Spinal cord (tissue), 10 donors: ENCODE measurements at places on chromosomes 4 and X.

DNA sequence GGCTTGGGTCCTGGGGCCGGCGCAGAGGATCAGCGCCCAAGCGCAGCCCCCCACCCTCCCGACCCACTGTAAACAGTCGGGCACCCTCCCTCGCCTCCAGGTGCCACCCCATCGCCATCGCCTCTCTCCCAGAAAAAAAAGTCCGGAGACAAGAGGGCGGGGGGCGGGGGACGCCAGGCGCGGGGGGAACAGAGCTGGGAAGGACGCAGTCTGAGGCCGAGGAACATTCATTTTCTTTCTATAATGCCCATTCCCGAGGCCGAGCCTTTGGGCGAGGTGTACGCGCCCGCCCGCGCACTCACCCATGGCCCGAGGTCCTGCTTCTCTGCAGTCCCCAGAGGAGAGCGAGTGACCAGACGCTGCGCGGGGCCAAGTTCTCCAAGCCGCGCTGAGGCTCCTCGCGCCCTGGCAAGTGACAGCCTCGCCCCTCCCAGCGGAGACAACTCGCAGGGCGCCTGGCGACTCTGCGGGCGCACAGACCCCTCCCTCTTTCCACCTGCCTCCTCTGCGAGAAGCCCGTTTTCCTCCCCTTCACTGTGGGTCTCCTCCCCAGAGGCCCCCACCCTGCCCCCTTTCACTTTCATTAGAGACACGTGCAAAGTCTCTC, 63.5 kb upstream of the WDR17 start:
- H3K36me3 ChIP-seq: no peaks in the 10 kb centered on the region
- DNase-seq: no peak
- H3K4me3 ChIP-seq: peak overlapping the region; percentile 81
- H3K27ac ChIP-seq: peak overlapping the region; percentile 95
- H3K27me3 ChIP-seq: peaks cover 5% of the 10 kb centered on the region
- peaks cover 17% of the 10 kb centered on the region for H3K4me1 ChIP-seq

GRCh38 chr4:958314-958665, 15.1 kb downstream of the DGKQ start:
- no peaks in the 10 kb centered on the region for H3K4me1 ChIP-seq
- no peak overlapping the region for H3K4me3 ChIP-seq
- DNase-seq: no peak

DNA sequence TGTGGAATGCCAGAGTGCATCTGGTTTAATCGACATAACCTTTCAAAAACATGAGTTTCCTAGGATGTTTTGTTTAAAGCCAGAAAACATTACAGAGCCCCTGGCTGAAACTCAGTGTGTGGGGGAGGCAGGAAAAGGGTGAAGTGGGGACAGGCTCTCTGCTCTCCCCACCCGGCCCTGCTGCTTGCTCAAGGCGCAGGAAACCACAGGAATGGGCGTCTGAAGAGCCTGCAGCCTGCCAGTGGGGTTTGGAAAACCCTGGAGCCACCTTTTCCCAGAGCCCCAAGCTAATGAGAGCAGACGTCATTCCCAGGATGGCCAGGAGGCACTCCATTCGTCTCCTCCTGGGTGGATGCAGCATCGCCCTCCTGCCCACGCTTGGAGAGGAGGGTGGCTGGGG, 240.6 kb downstream of the AFAP1 start:
- H3K27me3 ChIP-seq: peaks cover 6% of the 10 kb centered on the region
- peaks cover 45% of the 10 kb centered on the region for H3K36me3 ChIP-seq
- no peak overlapping the region for H3K4me3 ChIP-seq
- no peak for DNase-seq
- peaks cover 32% of the 10 kb centered on the region for H3K4me1 ChIP-seq

DNA sequence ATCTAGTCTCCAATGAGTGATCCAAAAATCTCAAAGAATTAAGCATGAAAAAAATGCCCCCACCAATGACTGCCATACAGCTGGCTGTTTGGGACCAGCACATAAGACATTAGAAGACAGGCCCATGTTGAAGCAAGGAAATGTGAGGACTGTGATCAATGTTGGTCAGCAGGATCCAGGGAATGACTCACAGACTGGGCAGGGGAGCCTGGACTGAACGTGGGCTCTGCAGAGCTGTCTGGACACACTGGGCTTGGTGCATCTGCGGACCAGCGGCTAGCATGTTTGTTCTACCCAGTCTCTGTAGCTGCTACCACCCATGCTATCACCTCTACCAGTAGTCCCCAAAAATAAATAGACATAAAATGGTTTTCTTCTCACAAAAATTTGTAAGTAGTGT, 108.6 kb downstream of the PALLD start:
- no peaks in the 10 kb centered on the region for H3K4me1 ChIP-seq
- DNase-seq: no peak
- no peaks in the 10 kb centered on the region for H3K27me3 ChIP-seq
- H3K27ac ChIP-seq: no peak overlapping the region
- H3K4me3 ChIP-seq: no peak overlapping the region

DNA sequence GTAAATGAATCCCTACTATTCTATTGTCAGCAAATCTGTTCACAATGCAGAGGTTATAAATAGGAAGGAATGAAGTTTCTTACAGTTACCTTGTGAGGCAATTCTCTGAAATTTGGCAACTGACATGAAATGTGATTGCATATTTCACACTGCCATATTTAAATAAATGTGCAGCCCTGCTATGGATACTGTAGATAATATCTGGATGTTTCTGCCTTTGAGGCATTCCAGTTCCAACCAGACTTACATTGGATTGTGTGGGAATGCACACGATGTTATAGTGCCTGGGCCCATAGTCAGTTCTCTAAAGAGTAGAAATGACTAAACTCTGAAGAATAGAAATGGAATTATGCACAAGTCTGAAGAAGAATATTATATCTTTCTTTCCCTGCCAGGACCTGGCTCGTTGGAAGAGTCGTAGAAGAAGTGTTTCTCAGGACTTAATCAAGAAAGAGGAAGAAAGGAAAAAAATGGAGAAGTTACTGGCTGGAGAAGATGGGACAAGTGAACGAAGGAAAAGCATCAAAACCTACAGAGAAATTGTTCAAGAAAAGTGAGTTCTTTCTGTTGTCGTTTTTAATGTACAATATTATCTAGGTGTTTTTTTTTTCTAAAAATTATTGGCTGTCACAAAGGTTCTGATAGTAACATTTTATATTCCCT, 102.7 kb downstream of the PHOX2B start:
- H3K4me3 ChIP-seq: no peak overlapping the region
- peaks cover 9% of the 10 kb centered on the region for H3K4me1 ChIP-seq
- no peak overlapping the region for H3K27ac ChIP-seq
- H3K27me3 ChIP-seq: no peaks in the 10 kb centered on the region
- peaks cover 5% of the 10 kb centered on the region for H3K36me3 ChIP-seq
- no peak for DNase-seq

DNA sequence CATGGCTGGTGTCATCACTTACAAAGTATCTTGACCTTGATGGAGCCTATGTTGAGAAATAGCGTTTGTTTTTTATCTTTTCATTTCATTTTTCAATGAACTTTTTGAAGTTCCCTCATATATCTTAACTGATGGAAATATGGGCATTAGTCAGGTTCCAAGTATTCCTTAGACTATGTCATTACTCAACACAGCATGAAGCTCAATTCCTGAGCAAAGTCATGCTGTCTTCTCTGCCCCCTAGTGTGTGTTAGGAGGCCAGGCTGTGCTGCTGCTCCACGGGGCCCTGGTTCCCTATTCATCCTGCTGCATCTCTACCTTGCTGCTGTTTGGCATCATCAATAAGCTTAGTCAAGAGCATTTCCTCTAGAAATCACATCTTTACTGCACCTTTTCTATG, 40.9 kb downstream of the GPR143 start:
- no peak for DNase-seq
- peaks cover 2% of the 10 kb centered on the region for H3K36me3 ChIP-seq
- no peaks in the 10 kb centered on the region for H3K4me1 ChIP-seq

DNA sequence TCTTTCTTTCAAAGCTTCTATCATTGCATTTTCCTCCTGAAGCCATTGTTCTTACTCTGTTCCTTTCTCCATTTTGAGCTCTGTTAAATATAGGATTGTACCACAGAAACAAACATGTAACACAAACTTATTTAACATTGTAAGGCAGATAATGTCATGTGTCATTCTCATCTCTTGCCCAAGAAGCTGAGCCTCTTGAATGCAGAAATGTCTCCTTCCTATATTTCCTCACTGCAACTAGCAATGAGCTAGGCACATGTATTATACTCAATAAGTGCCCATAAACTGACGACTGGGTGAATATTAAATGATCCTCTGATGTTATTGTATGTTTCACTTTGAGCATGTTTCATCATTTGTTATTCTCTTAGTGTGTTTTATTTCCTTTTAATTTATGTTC, 56.7 kb upstream of the SLC7A11 start:
- H3K27ac ChIP-seq: no peak overlapping the region
- no peaks in the 10 kb centered on the region for H3K36me3 ChIP-seq
- H3K4me1 ChIP-seq: no peaks in the 10 kb centered on the region
- no peak for DNase-seq

DNA sequence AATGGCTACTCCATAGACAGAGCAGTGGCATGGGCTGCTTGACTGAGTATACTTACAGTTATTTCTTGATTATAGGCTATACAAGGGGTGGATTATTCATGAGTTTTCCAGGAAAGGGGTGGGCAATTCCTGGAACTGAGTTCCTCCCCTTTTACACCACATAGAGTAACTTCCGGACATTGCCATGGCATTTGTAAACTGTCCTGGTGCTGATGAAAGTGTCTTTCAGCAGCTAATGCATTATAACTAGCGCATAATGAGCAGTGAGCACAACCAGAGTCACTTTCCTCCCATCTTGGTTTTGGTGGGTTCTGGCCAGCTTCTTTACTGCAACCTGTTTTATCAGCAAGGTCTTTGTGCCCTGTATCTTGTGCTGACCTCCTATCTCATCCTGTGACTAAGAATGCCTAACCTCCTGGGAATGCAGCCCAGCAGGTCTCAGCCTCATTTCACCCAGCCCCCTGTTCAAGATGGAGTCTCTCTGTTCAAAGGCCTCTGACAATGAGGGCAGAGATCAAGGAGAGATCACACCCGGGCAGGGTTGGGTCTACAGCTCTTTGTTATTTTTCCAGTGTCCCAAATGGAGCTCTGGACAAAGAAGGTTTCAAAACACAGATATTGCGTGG, 468.4 kb upstream of the PRKX start:
- no peaks in the 10 kb centered on the region for H3K27me3 ChIP-seq
- DNase-seq: no peak
- no peak overlapping the region for H3K27ac ChIP-seq
- H3K36me3 ChIP-seq: no peaks in the 10 kb centered on the region
- no peaks in the 10 kb centered on the region for H3K4me1 ChIP-seq

DNA sequence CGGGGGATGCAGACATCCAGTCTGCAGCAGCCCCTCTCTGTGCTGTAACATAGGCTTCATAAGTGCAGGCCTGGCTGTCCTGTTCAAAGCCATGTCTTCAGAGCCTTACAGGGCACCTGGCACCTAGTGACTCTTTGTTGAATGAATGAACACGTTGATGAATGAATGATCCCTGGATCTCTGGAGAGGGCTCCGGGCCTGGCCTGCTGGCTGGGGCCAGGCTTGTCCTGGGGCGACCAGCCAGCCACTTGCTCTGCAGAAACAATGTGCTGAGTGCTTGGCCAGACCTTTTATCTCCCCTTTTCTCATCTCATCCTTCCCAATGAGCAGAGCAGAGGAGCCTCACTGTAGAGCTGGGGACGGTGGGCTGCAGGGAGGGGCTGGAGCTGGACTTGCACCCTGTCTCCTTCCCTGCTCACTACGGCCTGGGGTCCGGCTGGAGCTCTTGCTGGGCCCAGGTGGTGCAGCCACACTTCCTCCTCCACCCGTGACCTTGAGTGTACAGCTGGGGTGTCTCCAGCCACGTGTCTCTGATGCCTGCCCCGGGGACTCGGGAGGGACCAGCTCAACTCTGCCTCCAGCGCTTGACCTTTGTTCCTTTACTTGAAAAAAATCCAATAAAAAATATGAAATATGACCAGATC, 77.9 kb downstream of the PSAPL1 start:
- H3K4me1 ChIP-seq: peaks cover 30% of the 10 kb centered on the region
- H3K36me3 ChIP-seq: peaks cover 2% of the 10 kb centered on the region
- DNase-seq: no peak
- no peaks in the 10 kb centered on the region for H3K27me3 ChIP-seq
- no peak overlapping the region for H3K27ac ChIP-seq
- no peak overlapping the region for H3K4me3 ChIP-seq

DNA sequence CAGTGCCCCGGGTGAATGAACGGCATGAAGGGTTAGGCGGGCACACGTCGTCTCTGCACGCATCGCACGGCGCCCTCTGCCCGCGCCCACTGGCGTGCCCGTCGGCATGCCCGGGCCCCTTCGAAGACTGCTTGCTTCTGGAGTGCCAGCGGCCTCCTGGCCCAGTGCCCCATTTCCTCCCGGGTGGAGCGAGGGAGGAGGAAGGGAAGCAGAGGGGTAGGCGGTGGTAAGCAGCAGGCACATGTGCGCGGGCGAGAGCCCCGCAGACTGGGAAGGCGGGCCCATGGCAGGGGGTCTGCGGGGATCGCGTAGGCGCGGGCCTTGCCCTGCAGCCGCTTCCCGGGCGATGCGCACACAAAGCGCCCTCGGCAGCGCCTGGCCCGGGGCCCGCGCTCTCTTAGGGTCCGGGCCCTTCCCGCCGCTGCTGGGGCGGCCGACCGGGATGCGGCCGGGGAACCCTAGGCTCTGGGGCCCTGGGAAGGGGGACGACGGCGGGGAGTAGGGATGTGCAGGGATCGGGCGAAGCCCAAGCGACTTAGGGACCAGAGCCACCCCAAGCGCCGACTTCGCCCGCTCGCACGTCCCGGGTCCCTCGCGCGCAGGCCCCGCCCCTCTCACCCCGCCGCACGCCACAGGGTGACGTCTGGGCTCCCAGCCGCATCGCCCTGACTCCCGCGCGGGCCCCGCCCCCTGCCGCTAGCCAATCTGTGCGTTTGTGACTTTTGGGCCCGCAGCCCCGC, 866 bp upstream of the EMD start:
- DNase-seq: no peak
- H3K27me3 ChIP-seq: no peaks in the 10 kb centered on the region
- peak overlapping the region; percentile 94 for H3K27ac ChIP-seq
- H3K4me3 ChIP-seq: peak overlapping the region; percentile 38
